CD8-positive, alpha-beta memory T cell (primary cell): ENCODE measurements at places on chromosomes 7 and 10. TPM values are rescaled to one million over a fixed set of nuclear protein-coding genes. Genes with fewer than 3 reads are reported as not detected.

SYT15 gene
- 0.70 TPM for total RNA-seq

VTI1A gene
- 40.1 TPM for total RNA-seq

DNA sequence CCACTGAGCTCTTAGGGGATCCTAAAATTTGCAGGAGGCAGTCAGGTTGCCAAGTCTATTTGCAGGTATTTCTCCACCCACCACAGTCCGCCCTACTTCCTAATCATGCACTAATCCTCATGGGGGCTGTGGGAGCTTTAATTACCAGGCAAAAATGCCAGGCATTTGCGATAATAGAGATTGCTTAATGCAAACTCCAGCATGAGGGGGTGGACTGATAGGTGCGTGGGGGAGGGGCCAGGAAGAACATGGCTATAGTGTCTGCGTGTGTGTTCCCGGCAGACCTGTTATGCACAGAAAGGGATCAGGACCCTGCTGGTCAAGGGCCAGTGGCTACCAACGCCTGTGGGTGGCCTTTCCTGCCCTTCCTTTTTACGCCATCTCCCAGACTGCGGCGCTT lies 15.6 kb upstream of the AQP1 start:
- H3K4me3 ChIP-seq = no peak overlapping the region
- DNase-seq = no peak
- no peaks in the 10 kb centered on the region for H3K4me1 ChIP-seq
- H3K27me3 ChIP-seq = no peaks in the 10 kb centered on the region

LIPK gene
- total RNA-seq = not detected

- no peak overlapping the region for H3K4me3 ChIP-seq
- H3K36me3 ChIP-seq = no peaks in the 10 kb centered on the region
- no peaks in the 10 kb centered on the region for H3K4me1 ChIP-seq
- no peaks in the 10 kb centered on the region for H3K27me3 ChIP-seq
Observed at GRCh38 chr10:97047788-97048187, 138.0 kb downstream of the SLIT1 start.

DNA sequence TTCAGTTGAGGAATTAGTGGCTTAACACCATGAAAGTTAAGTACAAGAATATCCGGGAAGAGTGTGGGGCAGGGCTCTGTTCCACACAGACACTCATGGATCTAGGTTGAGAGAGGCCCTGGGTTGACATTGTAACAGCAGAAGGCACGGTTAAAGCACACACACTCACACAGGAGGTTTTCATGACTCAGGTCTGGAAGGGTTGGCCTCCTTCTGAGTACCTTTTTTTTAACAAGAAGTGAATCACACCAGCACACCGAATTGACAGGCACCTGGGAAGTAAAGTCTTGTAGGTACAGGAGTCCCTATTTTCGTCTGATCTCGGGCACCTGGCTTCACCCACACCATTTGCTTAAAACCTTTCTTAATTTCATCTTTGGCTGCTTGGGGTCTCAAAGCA lies 509.4 kb upstream of the ADARB2 start:
- H3K4me3 ChIP-seq = no peak overlapping the region
- H3K27me3 ChIP-seq = no peaks in the 10 kb centered on the region
- H3K27ac ChIP-seq = no peak overlapping the region
- DNase-seq = no peak
- no peaks in the 10 kb centered on the region for H3K36me3 ChIP-seq
- H3K4me1 ChIP-seq = no peaks in the 10 kb centered on the region
